ENCODE measurements at places on chromosomes 7 and 10. TPM values are rescaled to one million over a fixed set of nuclear protein-coding genes. Genes with fewer than 3 reads are reported as not detected.

DNA sequence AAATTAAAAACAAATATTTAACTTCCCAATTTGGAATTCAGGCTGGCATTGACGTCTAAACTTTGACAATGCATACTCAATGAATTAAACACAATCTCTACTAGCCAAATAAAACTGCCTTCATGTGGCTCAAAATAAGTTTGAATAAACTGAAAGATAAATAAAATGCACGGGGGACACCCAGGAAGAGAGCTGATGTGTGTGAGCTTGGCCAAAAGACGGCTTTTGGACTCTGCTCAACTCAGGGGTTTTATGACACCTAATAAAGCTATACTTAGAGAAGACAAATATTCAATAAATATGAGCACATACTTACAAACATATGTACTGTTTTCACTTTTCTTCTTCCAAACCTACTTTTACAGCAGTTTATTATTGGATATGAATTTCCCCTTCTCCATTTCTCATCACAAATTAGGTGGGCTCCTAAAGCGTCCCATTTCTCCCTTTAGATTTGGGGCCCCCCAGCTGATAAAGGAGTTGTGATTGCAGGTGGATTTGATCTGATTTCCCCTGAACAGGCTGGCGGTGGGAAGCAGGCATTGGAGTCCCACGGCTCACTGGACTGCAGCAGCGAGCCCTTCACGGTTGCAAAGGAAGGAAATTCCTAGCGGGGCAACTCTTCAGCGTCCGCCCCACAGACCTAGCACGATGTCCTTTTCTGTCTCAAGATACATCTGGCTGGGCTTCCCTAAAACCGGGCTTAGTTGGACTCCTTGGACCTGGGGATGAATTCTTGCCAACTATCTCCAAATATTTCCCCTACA is 79.6 kb downstream of the INSIG1 start:
- DNase-seq: no peak

DNA sequence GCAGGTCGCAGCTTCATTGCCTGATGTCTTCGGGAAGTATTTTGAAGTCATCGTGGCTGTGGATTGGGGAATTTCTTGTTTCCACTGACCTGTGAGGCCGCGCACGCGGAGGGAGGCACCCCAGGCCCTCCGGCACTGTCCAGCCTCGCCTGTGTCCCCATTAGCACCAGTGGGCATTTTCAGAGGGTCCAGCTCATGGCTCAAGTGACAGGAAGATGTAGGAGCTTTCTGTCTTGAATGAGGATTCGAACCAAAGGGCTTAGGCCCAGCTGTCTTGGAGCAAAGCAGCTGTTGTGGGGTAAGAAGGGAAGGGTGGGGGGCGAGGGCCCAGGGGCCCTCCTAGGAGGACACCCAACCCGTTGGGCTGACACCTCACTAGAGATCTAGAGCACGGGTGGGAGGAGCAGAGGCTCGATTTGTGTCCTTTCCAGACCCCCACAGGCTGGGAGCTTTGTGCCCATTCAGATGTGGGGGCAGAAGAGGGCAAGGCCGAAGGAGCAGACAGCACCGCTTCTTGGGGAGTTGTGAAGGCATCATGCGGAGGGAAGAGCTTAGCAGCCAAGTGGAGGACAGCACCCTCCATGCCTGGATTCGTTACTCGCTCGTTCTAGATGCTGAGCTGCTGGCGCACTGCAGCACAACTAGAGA is 914 bp downstream of the ZNF37A start:
- no peak for DNase-seq

- DNase-seq: no peak
Measured at GRCh38 chr7:33511778-33512177, 382.4 kb downstream of the BBS9 start.

DNA sequence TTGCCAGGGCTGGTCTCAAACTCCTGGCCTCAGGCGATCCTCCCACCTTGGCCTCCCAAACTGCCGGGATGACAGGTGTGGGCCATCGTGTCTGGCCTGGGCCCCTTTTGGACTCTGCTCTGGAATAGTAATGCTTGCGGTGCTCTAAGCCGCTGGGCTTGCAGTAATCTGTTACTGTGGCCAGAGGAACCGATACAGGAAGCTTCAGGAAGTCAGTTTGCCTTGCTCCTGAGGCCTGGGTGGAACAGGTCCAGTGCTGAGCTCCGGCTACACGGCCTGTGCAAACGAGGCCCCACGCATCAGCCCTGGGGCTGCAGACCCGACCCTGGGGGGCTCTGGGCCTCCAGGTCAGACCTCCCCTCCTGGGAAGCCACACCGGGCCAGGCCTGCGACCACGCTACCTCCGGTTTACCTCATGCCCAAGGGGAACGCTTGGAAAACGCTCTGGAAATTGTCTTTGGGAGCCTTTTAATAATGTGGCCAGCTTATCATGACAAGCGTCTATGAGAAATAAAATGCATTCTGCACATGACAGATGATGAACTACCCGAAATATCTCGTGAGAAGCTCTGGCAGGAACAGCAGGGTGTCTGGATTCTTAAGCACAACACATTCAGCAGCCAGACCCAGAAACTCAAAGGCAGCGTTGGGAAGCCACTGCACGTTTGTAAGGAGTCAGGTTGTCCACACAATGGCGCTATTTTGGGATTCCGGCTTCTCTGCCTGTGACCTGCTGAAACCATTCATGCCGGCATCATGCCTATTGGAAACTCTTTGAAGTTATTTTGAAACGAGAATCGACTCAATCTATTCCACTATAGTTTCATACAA is 10.1 kb upstream of the ADAP1 start:
- DNase-seq: peak; percentile 67

DNA sequence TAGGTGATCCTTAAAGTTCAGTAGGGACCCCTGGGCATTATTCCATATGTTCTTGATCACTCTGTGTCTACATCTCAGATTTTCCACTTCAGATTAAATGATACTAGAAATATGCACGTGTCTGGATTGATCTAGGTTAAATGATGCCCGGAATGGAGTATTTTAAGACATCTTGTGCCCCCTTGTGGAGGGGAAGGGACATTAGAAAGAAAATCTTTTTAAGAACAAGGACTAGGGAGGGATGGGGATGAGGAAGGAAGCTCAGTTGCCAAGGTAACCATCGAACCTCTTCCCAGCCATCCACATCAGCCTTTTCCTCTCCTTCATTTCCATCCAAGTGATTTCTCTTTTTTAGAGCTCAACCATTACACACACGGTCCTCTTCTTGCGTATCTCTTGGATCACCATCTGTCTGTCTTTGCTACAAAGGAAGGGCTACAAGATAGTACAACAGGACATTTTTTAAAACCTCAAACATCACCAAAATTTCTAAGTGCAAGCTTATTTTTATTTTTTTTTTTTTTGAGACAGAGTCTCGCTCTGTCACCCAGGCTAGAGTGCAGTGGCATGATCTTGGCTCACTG is 40.5 kb downstream of the PRSS2 start:
- DNase-seq: no peak

The ZNF488 gene
- not detected for total RNA-seq

The LOXL4 gene
- 14.7 TPM for total RNA-seq
